Stimulated activated effector memory CD8-positive, alpha-beta T cell treated with anti-CD3 and anti-CD28 coated beads, Interleukin-12 subunit alpha, Interleukin-12 subunit beta, amount 100 ng/mL, for 72 hours (primary cell): ENCODE measurements at places on chromosomes 3 and 15.
A peak's percentile ranks its signal among the peaks of the same experiment; 100 is the strongest.

GRCh38 chr3:58345457-58345856 is 12.8 kb downstream of the PXK start:
- DNase-seq = no peak

- DNase-seq = no peak
Observed at GRCh38 chr15:39031596-39031995, 467.0 kb upstream of the RASGRP1 start.

GRCh38 chr3:35335703-35336102 is 303.6 kb upstream of the ARPP21 start:
- DNase-seq = no peak

DNA sequence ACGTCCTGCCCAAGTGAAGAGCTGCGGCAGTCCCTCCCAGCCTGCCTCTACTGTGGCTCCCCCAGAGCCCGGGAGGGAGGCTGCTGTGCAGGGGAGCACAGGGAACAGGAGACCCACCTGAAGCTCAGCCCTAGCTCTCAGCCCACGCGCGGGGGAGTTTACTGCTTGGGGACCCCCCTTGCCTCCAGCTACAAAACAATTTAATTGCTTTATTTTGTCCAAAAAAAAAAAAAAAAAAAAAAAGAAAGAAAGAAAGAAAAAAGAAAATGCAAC is 78.1 kb downstream of the CLDN11 start:
- DNase-seq = no peak

DNA sequence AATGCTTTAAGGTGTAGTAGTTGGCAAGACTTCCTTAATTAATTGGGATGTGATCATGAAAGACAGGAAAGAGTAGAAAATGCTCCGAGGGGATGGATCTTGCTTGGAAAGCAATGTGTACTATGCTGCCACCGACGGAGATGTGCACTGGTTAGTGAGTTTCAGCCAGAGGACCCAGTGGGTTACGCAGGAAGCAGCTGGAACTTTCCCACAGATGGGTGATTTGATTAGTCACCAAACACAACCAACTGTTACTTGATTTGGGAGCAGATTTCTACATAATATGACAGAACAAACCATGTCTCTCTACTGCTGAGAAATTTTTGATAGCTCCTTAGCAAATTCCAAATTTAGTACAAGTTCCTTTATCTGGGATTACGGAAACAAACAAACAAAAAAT is 245.4 kb upstream of the MCTP2 start:
- DNase-seq = no peak

DNA sequence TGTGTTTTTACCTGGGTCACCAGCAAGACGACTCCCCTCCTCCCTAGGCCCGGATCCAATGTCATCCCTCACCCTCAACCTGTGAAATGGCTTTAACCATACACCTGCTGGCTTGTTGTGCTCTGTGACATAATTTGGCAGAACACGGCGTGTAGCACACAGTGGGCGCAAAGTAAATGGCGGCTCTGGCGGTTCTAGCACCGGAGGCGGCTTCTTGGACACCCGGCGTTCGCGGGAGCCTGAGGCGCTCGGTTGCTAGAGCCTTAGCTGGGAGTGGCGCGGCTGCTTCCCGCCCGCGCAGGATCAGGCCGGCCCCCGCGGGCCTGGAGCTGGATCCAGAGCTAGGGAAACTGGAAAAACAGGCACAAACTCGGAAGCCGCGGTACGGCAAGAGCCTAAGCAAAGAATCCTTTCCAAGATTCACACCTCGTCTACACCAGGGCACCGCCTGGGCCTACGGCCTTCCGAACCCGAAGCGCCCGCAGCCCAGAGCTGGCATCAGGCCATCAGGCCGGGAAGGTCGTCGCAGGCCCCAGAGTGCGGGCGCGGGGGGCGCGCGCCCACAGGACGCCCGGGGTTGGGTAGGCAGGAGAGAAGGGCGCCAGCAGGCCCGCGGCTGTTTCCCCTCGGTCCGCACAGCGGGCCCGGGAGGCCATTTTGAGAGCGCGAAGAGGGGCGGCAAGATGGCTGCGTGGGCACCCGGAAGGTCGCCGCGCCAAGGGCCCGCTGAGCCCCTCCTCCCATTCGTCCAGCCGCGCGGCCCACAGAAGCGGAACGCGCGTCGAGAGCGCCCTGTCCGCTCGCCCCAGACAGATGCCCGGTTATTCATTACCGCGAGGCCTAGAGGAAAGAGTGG is 43.9 kb upstream of the POLG start:
- DNase-seq = no peak

DNA sequence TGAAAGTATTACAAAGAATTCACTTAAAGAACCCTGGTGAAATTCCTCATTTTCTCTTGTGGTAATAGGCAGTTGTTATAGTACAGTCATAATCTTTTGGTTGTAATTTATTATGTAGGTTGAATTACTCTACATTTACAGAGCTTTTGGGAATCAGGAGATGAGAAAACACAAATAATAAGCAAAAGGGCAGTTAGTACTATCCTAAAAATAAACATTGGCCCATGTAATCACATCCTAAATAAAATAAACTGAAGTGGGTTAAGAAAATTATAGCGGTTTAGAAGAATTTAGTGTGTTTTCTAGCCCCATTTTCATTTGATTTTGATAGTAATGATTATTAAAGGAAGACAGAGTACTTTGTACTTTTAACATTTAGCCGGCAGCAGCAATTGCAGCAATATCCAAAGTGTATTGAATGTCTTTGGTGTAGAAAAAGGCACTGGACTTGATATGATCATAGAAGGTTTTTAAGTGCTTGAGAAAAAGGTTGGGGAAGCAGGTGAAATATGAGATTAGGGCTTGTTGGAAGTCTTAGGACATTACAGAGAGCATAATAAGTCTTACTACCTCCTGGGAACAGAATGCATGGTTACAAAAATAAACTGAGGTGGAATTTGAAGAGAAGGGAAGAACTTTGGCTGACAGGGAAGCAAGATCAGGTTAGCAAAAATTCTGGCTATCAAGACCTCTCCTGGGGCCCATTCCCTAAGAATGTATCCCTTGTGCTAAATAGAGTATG is 79.9 kb downstream of the MBNL1 start:
- no peak for DNase-seq

GRCh38 chr3:12221663-12222062 is 63.0 kb upstream of the TIMP4 start:
- DNase-seq = no peak

GRCh38 chr3:109125902-109126301 is 8.0 kb upstream of the MORC1 start:
- DNase-seq = no peak

- peak; percentile 86 for DNase-seq
Observed at GRCh38 chr3:11236588-11237461, 35.4 kb upstream of the ATG7 start.

DNA sequence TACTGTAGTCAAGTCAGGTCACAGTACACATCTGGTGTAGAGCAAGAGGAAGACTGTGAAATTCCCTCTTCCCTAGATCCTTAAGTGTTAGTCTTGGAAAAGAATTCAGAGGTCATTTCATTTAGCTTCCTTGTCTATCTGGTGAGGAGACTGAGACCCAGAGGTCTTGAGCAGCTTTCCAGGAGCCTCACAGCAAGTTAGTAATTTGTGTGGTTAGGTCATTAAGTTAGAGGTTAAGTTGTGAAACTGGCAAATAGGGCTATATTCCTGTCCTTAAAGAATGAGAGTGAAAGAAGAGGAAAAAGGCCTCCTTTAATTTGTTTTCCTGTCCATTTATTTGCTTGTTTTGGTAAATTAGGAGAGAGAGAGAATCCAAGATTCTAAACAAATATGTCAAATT is 9.0 kb downstream of the PODXL2 start:
- DNase-seq = no peak

- DNase-seq = no peak
Observed at GRCh38 chr3:55564726-55565125, 77.6 kb upstream of the WNT5A start.

- DNase-seq = no peak
Observed at GRCh38 chr3:153752405-153753027, 368.7 kb upstream of the ARHGEF26 start.

DNA sequence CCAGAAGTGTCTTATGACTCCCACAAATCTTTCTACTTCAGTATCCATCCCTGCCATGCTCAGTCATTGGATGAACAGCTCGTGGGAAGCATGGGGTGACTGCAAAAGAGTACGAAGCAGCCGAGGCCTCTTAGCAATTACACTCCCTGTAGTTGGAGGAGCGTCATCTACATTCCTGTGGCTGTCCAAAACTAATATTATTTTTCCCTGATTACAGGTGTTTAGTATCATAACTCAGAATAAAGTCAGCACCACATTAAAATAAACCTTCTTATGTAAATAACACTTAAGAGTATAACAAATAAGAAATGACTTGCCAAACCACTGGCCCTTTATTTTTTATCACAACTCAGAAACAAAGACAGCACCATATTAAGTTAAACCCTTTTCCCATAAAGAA is 141.5 kb downstream of the PLOD2 start:
- DNase-seq = no peak

DNA sequence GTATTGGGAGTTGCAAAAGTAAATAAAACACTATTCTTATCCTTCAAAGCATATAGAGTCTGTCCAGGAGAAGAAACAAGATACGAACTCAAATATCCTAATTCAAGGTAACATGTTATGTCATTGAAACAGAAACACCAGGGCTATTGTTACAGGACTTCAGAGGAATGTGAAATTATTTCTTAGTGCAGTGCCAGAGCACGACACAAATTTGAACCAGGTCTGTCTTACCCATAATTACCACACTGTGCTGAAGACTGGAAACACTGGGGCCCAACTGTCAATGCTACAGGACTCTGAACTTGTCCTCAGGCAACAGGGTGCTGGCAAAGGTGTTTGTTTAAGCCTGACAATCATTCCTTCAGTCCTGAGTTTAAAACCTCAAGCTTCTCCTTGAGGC is 633.6 kb upstream of the UBE2E2 start:
- no peak for DNase-seq

- DNase-seq = no peak
Observed at GRCh38 chr3:150378301-150378748, 29.8 kb upstream of the TSC22D2 start.

DNA sequence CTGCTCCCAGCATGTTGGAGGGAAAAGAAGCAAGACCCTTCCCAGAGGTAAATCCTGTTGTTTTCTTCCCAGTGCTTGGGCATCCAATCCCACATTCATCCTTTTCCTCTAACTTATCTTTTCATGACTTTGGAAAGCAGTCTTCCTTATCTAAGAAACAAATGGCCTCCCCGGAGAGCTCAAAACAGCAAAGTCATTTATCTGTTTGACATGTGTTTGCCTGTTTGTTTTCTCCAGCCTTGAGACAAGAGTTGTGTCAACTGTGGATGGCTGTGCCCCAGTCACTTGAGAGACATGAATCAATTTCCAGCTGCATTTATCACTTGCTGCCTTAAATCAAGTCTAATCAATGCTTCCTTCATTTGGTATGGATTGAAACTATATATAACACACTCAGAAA is 103.9 kb downstream of the SHQ1 start:
- no peak for DNase-seq

- DNase-seq = no peak
Observed at GRCh38 chr3:158809642-158810041, 7.8 kb downstream of the MFSD1 start.

DNA sequence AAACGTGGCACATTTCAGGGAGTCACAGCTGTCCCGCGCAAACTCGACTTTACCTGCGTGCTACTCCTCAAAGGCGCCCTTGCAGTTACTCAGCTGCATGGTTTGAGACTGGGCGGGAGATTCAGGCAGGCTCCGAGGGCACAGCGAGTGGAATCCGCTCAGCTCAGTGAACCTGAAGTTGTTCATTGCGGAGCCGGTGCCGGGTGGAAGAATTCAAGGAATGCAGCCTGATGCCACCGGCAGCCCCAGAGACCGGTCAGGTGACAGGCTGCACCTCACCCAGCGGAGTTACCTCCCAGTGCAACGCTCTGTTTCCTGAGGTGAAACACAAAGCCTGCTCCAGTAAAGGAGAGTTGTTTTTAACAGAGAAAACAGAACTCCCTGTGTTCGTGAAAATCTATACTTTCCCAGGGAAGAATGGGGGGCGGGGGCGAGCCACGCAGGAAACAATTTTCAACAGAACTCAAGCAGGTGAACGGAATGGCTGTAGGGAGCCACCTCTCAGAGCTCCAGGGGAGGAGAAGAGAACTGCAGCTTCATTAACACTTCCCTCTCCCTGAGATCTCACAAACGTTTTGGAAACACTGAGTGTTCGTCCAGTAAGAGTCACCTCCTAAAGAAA is 3.8 kb downstream of the VEPH1 start:
- DNase-seq = no peak

GRCh38 chr3:37729119-37729518 is 132.6 kb upstream of the CTDSPL start:
- no peak for DNase-seq

- DNase-seq = no peak
Observed at GRCh38 chr15:98062869-98063268, 102.4 kb downstream of the ARRDC4 start.

DNA sequence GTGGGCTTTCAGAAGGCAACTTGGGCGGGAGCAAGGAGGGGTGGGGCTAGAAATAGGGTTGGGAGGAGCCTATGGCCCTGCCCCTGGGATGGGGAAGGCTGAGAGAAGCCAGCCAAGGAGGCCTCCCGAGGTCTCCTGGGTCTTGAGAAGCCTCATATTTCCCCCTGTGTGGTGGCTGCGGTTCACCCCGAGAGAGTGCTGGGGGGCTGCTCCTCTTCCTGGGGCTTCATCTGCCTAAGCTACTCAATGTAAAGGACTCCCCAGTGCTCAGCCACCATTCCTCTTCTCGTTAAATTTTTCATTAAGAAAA is 174.3 kb downstream of the SMAD6 start:
- DNase-seq = no peak

- DNase-seq = no peak
Observed at GRCh38 chr3:24192469-24193056, 247.5 kb downstream of the NR1D2 start.

DNA sequence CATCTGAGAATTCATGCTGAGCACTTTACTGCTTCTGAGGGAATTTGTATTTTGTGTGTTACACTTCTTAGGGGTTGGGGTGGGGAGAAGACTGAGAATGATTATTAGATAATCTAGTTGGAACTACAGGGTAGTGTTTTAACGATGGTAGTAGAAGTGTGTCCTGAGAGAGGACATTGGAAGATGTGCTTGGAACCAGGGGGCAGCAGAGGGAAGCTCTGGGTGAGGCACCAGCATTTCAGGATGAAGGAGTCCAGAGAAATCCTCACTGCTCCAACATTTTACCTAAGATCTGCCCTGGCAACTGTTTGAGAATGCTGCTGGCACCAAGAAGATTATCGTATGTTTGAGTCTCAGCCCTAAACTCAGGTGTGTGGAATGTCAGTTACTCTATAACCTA is 145.5 kb downstream of the SQOR start:
- DNase-seq = no peak

DNA sequence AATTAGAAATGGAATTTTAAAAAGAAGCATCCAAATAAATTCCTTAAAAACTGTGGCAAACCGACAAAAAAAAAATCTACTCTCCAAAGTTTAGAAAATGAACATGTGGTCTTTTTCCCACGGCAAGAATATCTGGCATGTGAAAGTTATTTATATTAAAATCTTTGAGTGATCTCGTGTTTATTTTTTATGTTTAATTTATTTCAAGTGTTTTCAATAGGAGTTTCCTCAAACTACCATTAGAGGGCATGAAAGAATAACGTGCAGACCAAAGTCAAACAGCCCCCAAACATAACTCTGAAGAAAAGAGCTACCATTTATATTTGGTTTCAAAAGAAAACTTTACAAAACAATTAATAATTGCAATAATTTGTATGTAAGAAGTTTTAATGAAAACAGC is 286.4 kb downstream of the ZIC4 start:
- no peak for DNase-seq
